ENCODE measurements at places on chromosomes 1 and 21.

GRCh38 chr1:161215076-161215475 lies at the start of gene FCER1G:
TSS of gene FCER1G (plus strand) at chr1:161215295. CDS start at chr1:161215322, 27 bp downstream.
- DNase-seq, result no peak

GRCh38 chr1:26788836-26789611 lies 1.3 kb downstream of the PIGV start:
- peak; percentile 70 for DNase-seq

- DNase-seq, result no peak
Measured at GRCh38 chr21:39575775-39576174, 37.0 kb upstream of the B3GALT5 start.

DNA sequence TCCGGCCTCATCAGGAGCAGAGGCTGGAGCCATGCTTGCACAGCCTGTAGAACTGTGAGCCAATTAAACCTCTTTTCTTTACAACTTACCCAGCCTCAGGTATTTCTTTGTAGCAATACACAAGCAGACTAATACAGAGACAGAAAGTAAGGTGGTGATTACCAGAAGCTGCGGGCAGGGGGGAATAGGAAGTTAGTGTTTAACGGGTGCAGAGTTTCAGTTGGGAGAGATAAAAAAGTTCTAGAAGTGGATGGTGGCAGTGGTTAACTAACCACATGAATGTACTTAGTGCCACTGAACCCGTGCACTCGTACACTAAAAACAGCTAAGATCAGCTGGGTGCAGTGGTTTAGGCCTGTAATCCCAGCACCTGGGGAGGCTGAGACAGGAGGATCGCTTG lies 80.4 kb upstream of the TARDBP start:
- DNase-seq, result no peak

- DNase-seq, result no peak
Measured at GRCh38 chr1:204826970-204827369, 43.7 kb upstream of the NFASC start.

DNA sequence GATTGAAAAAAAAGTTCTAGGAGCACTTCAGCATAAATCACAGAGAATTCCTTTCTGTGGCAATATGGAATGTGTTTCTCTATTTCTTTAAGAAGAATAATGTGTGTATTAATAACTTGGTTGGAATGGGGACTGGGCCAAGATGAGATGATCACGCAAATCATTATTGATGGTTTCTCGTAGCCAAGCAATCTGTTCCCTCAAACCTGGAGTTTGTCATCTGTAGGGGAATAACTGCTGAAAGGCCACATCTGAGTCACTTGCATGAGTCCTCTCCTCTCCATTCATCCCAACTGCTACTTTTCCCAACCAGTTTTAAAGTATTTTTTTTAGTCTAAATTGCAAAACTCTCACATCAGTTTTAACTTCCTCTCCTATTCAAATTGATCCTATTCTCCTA lies 480.4 kb downstream of the PLPP3 start:
- DNase-seq, result no peak

DNA sequence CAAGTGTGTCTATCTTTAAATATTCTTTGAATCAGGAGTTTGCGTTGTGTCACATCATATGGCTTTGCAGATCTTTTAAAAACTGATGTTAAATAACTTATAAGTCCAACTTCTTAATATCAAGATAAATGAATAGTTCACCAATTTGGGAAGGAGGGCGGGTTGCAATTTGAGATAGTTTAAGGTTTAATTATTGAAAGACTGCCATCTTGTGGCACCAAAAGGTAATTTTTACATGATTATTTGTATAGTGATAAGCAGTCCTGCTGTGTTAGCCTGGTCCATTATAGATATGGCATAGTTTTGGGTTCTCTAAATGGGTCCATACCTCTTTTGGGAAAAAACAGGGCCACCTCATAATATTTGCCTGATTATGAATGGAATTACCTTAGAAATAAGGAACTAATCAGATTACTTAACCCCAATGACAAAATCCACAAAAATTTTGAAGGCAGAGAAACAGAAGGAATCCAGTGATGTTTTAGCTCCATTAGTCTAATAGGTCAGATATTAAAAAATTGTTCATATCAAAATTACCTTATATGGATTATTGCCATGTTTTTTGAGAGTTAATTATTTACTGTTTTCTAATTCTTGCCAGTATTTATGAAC lies 64.3 kb downstream of the PRKAA2 start:
- no peak for DNase-seq

GRCh38 chr1:194252199-194252598 lies 1065.8 kb upstream of the B3GALT2 start:
- DNase-seq, result no peak

DNA sequence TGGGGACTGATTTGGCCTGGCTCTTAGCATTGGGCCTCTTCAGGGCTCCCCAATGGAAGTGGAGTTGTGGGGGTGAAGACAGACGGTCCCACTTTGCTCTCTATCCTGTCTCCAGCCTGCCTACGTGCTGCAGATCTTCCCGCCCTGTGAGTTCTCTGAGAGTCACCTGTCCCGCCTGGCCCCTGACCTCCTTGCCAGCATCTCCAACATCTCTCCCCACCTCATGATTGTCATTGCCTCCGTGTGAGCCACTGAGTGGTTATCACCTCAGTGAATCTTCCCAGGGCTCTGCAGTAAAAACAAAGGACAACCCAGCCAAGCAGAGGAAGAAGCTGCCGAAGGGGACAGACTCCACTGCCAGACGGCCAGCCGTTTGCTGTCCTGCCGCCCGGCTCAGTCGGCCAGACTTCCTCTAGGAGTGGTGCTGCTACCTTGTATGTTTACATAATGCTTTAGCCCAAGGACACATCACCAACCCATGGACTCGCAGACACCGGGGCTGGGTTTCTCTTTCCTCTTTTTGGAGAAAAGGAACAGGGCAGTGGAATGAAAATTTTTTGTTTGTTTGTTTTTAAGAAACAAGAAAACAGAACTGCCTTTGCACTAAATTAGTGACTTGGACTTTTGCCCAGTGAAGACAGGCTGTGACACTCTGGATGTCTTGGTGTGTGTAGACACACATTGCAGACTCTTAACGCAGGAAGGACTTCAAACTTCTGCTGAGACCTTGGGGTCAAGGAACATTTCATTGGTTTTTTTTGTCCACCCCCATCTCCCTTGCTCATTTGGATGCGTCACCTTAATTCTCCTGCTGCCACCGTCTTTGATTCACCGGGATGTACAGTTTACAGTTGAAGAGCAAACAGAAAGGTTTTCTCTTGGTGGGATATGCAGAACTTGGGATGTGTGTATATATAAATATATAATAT lies 36.5 kb downstream of the ZBTB17 start:
- DNase-seq, result no peak

GRCh38 chr1:23619299-23620188 lies 60.2 kb upstream of the ID3 start:
- peak; percentile 69 for DNase-seq

- no peak for DNase-seq
Measured at GRCh38 chr1:222421380-222421779, 126.5 kb downstream of the HHIPL2 start.

- no peak for DNase-seq
Measured at GRCh38 chr1:183263886-183264602, 78.0 kb downstream of the LAMC2 start.

- no peak for DNase-seq
Measured at GRCh38 chr1:238558156-238558555, 667.4 kb upstream of the ZP4 start.

- no peak for DNase-seq
Measured at GRCh38 chr1:232292239-232292638, 337.7 kb downstream of the SIPA1L2 start.

DNA sequence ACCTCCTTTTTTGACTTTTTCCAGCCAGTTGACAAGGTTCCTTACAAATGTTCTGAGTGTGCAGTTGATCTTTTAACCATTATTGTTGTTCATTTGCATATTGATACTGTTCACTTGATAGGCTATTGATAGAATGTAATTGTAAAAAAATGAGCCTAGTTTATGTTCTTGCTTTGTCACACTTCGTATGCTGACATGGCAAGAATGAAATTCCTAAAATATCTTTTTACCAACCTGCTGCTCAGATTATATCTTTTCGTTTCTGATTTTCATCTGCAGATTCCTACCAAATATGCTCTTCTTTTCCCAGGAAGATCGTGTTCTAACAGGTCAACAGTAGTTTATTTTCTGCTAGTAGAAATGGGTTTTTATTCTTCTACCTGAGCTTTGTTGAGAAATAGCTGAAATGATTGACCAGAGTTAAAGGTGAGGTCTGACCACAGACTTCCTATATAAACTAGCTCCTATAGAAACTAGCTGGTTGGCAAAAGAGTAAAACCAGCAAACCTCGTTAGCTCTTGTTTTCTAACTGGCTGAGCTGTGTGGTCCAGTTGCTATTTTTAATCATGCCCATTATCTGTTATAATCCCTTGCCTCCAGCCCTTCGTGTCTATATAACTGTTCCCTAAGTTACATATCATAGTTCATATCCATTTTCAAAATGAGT lies 174.8 kb downstream of the HS2ST1 start:
- no peak for DNase-seq

GRCh38 chr1:110056776-110057175 lies 13.7 kb downstream of the ALX3 start:
- DNase-seq, result no peak

DNA sequence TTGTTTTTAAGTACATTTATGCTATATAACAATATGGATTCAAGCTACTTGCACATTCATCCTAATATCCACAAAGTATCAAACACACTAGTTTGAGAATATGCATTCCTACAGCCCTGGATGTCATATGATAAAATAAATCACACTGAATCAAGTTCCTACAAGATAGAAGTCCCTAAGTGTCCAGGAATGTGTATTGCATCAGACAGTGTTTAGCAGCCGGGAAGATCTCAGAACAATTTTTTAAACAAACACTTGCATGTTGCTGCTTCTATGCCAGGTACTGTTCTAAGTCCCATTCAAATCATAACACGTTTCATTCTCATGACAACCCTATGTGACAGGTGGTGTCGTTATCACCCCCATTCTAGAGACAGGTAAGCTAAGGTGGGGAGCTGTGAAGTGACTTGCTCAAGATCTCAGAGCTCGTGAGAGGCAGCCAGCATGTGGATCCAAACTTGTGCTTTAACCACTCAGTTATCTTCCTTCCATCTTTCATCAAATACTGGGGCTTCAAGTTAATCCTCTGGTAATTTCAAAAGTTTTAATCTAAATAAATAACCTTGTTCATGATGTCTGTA lies 68.3 kb upstream of the KIF26B start:
- no peak for DNase-seq

- no peak for DNase-seq
Measured at GRCh38 chr1:174114788-174115448, 44.4 kb upstream of the RABGAP1L start.

DNA sequence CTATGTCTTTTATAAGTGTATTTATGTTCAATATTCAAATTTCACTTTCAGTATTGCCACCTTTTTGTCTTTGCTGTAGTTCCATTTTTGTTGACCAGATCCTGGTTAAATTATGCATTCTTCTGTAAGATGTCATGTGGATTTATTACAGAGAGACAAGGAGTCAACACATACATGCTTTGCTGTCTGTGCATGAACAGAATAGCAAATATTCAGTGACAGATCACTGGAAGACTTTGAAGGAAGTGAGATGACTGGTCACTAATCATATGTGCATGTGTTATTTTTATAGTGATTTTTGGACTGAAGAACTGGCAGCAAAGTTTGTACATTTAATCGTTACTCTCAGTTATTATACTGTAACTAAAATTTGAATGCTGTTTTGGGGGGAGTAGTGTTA lies 117.2 kb downstream of the PLPPR5 start:
- no peak for DNase-seq

GRCh38 chr1:28591708-28592320 lies at the start of gene RAB42:
TSS of gene RAB42 (plus strand) at chr1:28592265. CDS start at chr1:28592512, 247 bp downstream.
- DNase-seq, result no peak

DNA sequence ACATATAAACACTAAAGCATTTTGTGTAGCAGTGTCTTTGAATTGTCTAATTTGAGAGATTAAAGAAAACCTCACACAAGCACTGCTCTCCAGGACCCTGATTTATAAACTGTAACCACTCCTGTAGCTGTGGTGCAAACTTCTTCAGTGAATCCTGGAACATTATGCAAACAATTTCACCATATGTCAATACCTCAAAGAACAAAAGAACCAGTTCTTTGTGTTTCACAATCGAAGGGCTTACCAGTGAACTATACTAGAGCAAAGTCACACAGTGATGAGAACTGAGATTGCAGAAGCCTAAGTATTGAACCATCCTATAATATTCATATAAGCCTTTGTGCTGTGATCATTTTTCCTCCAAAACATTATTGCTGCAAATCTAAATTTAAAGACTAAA lies 21.5 kb downstream of the DPH5 start:
- no peak for DNase-seq

DNA sequence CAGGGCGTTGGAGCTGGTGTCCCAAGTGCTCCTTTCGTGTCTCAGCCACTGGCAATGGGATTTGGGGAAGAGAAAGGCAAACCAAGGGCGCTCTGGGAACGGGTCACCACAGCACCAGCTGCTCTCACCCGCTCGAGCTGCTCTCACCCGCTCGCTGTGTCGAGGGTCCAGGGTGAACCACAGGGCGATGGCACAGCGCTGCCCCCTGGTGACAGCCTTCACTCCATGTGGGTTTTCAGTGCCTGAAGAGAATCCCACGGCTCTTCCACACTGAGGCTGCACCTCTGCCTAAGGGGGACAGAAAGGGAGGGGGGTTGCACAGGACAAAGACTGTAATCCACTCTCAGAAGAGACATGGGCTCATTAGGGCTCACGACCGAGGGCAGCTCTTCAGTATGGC lies 7.1 kb upstream of the CLDN19 start:
- peak; percentile 28 for DNase-seq

GRCh38 chr21:38494703-38495102 lies 3.6 kb downstream of the ERG start:
- no peak for DNase-seq

DNA sequence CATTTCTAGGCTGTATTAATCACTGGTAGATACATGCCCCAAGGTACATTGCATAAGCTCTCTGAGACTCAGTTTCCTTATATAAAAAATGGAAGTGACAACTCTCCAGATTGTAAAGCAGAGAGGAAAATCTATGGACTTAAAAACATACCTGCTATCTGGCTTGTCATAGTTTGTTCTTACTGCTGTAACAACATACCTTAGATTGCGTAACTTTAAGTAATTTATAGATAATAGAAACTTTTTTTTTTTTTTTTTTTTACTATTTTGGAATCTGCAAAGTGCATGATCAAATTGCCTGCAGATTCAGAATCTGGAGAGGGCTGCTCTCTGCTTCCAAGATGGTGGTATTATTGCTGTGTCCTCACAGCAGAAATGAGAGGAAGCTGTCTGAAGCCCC lies 827.7 kb upstream of the BRINP3 start:
- no peak for DNase-seq

GRCh38 chr1:82463951-82464350 lies 663.2 kb downstream of the ADGRL2 start:
- no peak for DNase-seq

All from activated CD4-positive, CD25-positive, alpha-beta regulatory T cell (primary cell).